Activated CD8-positive, alpha-beta memory T cell treated with anti-CD3 and anti-CD28 coated beads for 24 hours (primary cell): ENCODE measurements at places on chromosomes 5 and 9.
A peak's percentile ranks its signal among the peaks of the same experiment; 100 is the strongest.

DNA sequence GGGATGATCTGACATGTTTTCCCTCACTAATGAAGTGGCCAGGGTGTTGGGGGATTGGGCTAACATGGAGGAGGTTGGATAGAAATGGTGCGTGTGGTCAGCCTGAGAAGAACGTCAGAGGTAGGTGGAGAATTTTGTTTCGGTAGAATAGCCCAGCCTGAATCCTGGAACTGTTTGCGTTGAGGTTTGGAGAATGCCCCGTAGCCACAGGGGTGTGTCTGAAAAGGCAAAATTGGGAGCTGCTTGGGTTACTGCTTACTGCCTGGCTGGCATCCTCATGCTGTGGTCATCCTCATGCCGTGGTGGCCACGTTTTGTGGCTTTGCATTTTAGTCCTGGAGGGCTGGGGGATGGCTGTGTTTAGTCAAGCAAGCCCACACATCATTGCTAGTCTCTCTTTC lies 236.9 kb downstream of the GOLPH3 start:
- DNase-seq = no peak

DNA sequence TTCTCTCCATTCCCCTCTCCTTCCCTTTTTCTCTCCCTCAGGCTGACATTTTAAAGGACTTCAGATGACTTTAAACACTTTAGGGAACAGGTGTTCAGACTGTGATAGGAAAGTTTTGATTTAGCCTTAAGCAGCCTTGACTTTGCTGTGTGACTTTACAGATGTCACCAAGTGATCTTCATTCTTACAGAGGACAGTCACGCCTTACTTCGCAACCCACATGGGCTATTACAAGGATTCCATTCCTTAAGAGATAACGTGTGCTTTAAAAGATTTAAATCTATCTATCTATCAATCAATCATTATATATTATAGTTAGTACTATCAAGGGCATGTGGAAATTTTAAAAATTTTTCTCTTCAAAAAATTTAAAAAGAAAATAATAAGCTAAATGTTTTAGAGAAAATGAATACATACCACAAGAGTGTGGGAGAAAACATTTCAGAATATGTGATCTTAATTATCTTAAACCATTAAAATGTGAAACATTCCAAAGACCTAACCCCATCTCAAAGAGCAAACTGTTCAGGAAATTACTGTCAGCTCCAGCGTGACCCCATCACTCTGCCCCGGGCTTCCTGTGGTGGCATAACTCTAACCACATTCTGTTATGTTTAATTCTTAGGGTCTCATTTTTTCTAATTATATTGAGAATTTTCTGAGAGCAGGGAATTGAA lies 530.5 kb downstream of the SEMA5A start:
- no peak for DNase-seq

- no peak for DNase-seq
Observed at GRCh38 chr9:128226412-128226801, 23.2 kb downstream of the DNM1 start.

- DNase-seq = no peak
Observed at GRCh38 chr9:120528829-120529228, 51.1 kb downstream of the CDK5RAP2 start.

GRCh38 chr5:74149395-74149794 lies 491.1 kb downstream of the ENC1 start:
- DNase-seq = no peak

DNA sequence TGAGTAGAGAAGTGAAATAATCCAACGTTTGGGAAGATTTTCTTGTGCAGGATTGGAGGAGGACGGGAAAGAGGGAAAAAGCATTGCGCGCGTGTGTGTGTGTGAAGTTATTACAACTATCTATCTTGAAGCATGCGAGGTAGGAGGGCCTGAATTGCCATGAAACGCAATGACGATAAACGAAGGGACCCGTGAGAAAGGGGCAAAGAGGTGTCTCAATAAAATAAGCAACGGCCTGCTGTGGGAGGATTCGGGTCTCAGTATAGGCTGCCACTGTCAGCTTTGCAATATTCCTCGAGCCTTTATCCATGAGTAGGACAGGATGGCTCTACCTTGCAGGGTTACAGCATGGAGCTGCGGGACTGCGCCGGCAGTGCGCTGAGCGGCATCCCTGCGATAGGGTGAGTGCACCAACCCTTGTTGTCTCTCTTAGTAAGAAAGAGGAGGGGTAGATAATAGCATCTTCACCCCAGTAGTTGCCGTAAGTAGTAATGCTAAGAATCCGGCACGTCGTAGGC lies 631 bp upstream of the RCL1 start:
- DNase-seq = no peak

- peak; percentile 57 for DNase-seq
Observed at GRCh38 chr5:176743868-176744583, 66.3 kb upstream of the UNC5A start.

- DNase-seq = no peak
Observed at GRCh38 chr5:118923295-118924005, 64.9 kb downstream of the DTWD2 start.

GRCh38 chr9:108162664-108163063 lies 673.1 kb upstream of the KLF4 start:
- no peak for DNase-seq

GRCh38 chr9:93309889-93310425 lies 126.0 kb downstream of the WNK2 start:
- DNase-seq = no peak

DNA sequence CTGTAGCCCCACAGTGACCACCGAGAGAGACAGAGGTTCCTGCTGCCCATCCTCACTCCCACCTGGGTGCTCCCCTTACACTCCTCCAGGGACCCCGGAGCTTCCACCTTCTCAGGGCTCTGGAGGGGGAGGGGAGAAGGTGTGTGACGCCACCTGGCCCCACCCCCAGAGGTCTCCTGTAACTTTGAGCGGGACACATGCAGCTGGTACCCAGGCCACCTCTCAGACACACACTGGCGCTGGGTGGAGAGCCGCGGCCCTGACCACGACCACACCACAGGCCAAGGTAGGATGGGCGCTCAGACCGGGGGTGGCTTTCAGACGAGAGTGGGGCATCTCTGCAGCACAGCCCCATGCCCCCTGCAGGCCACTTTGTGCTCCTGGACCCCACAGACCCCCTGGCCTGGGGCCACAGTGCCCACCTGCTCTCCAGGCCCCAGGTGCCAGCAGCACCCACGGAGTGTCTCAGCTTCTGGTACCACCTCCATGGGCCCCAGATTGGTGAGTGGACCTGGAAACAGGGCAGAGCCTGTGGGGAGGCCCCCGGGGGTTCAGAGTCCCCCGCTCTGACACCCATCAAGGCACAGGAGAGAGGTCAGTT lies 4.5 kb downstream of the MAMDC4 start:
- DNase-seq = no peak

GRCh38 chr9:18490641-18491370 lies 16.9 kb downstream of the ADAMTSL1 start:
- DNase-seq = no peak

- no peak for DNase-seq
Observed at GRCh38 chr5:531101-531748, 7.0 kb upstream of the SLC9A3 start.

DNA sequence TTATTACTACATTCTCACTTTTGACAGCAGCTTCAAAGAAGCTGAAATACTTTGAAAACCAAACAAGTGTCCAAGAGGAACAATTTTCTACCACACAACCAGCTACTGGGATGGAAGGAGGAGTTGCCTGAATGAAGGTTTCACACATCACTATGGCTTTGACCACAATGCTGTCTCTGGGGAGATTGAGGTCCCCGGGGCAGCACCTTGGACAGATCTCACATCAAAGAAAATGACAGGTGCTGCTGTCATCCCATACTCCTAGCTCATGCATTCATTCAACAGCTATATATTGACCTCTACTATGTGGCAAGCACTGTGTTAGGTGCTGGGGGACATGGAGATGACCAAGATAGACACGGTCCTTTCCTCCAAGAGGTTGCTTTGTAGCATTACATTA lies 233.2 kb upstream of the RASEF start:
- DNase-seq = no peak

- no peak for DNase-seq
Observed at GRCh38 chr5:40033411-40033810, 608.6 kb upstream of the DAB2 start.

DNA sequence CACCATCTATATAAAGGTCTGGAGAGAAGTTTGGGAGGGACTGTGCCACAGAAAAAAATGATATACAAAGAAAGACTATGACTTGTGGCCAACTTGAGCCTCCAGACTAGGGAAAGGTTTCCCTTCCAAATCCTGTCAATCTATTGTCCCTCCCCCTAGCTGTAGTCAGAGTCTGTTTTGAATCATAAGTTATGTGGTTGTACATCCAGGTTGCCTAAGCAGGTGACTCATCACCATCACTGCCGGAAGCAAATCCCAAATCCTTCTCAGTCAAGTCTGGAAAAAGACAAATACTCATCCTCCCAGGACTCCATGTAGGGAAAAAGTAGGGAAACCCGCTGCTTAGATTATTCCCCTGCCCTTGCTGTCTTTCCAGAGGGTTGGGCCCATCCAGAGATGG lies 235.7 kb downstream of the CDK5RAP2 start:
- no peak for DNase-seq

DNA sequence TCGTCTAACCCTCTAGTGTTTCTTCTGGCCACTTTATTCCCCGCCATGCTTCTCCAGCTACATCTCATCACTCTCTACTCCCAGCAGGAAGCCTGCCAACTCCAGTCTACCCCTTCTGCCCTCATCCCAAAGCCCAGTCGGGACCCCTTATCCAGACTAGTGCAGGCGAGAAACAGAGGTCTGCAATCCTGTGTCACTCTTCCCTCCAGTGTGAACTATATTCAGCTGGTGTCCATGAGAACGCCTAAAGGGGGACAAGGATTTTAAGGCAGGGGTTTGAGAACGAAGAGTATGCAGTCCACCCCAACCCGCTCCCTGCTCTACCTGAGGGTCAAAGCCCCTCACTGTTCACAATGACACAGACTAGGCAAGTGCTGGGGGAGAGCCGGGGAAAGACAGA lies 41.7 kb upstream of the GABRP start:
- DNase-seq = no peak

DNA sequence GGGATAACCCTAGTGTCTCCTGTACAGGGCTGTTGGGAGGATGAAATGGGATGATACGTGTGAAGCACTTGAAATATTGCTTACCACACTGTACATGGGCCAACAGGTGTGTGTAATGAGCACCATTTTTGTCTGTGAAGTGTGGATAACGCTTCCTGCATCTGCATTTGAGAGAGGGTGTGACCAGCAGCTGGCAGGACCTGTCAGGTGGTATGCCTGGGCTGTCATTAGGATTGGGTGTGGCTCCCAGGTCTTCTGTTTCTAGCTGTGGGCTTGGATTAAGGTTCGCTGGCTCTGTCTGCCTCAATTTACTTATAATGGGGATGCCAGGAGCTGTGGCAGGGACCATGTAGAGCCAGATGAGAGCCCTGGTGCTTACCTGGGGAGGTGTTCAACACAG lies 74.4 kb downstream of the PRRT1B start:
- no peak for DNase-seq

- DNase-seq = no peak
Observed at GRCh38 chr9:115413304-115413703, 295.3 kb upstream of the TNC start.
